ENCODE measurements at places on chromosomes 11 and 22. TPM values are rescaled to one million over a fixed set of nuclear protein-coding genes. Genes with fewer than 3 reads are reported as not detected.

MMP12 gene
- not detected for total RNA-seq

CCDC87 gene
- total RNA-seq: 0.25 TPM

KBTBD4 gene
- 24.6 TPM for total RNA-seq

DCUN1D5 gene
- 46.7 TPM for total RNA-seq

SLC15A3 gene
- 2.0 TPM for total RNA-seq

CARD18 gene
- not detected for total RNA-seq

OR2D2 gene
- total RNA-seq: 0.25 TPM

ATXN10 gene
- total RNA-seq: 262 TPM

OSBPL5 gene
- 25.8 TPM for total RNA-seq
